ENCODE measurements at places on chromosomes 3 and 15. TPM values are rescaled to one million over a fixed set of nuclear protein-coding genes. Genes with fewer than 3 reads are reported as not detected.

DNA sequence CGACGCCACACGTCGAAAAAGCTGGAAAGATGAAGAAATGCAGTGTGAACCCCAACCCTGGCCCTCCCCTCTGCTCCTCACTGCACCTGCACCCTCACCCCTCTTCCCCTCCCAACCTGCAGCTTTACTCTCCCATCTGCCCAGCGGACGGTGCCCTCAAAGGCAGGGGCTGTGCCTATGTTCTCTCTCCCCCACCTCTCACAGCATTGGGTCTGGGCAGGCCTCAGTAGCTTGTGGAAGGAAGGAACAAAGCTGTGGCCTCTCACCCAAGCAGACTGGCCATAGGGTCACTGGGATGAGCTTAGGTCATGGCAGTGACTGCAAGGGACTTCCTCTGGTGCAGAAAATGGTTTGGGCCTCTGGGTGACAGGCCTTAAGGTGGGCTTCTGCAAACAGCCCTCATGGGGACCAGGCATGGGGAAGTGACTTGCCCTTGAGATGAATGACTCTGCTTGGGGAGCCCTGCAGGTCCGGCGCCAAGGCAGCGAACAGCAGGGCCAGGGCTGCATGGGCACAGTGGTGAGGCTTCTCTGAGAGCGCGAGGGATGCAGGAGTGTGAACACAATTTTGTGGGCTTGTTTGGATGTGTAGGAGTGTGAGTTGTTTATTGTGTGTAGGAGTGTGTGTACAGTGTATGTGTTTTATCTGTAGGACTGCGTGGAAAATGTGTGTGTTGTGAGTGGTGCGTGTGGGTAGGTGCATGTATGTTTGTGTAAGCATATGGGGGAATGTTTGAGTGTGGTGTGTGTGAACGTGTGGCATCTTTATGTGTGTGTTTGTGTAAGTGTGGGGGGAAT, 29.2 kb downstream of the SRPRB start:
- DNase-seq: no peak
- no peak overlapping the region for H3K27ac ChIP-seq

EBLN2 gene
- 4.0 TPM for total RNA-seq

ARIH1 gene
- total RNA-seq: 136 TPM

GRCh38 chr3:129575997-129576384, 30.5 kb downstream of the PLXND1 start:
- H3K27me3 ChIP-seq: no peaks in the 10 kb centered on the region
- H3K4me1 ChIP-seq: peaks cover 35% of the 10 kb centered on the region
- H3K4me3 ChIP-seq: no peak overlapping the region
- peaks cover 80% of the 10 kb centered on the region for H3K36me3 ChIP-seq
- H3K27ac ChIP-seq: peak overlapping the region; percentile 77

GRCh38 chr3:161423911-161424522, 52.7 kb upstream of the SPTSSB start:
- no peaks in the 10 kb centered on the region for H3K4me1 ChIP-seq
- no peak overlapping the region for H3K27ac ChIP-seq
- no peaks in the 10 kb centered on the region for H3K36me3 ChIP-seq
- DNase-seq: no peak
- H3K27me3 ChIP-seq: no peaks in the 10 kb centered on the region
- H3K4me3 ChIP-seq: no peak overlapping the region

ACAN gene
- 0.65 TPM for total RNA-seq

MME gene
- total RNA-seq: 9.1 TPM

LRRIQ4 gene
- 0.18 TPM for total RNA-seq

DNA sequence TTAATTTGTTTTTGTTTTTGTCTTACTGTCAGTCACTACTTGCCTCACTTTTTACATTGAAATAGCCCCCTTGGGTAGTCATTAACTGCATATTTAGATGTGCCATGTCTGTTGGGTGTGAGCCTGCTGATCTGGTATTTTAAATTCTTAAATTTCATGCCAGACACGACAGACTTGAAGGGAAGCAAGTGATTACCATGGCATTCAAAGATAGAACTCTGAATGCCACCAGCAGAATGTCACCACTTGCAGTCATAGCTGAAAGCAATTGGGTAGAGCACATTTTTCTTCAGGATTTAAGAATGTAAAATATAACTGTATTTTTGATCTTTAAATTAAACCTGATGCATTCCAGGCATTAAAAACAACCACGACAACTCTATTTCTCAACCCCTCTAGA, 396.5 kb upstream of the ATP10A start:
- H3K27ac ChIP-seq: no peak overlapping the region
- H3K27me3 ChIP-seq: no peaks in the 10 kb centered on the region
- DNase-seq: no peak
- no peak overlapping the region for H3K4me3 ChIP-seq

DNA sequence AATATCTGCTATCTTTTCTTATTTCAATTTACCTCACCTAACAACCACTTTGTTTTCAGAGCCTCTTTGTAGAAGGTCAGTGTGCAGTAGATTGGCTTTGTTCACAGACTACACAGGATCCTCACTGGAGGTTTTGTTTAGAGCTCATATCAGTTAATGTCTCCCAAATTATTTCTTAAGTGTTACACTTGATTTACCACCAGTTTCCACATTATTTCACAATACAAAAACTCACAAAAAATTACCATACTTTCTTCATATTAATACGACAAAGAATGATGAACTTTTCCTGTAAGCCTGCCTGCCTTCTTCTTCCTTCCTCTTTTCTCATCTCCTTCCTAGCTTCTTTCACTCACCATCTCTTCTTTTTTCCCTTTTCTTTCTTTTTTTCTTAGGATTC, 133.3 kb downstream of the ALCAM start:
- H3K4me1 ChIP-seq: peaks cover 26% of the 10 kb centered on the region
- peak overlapping the region; percentile 1 for H3K27ac ChIP-seq
- DNase-seq: no peak
- H3K4me3 ChIP-seq: no peak overlapping the region
- no peaks in the 10 kb centered on the region for H3K27me3 ChIP-seq

SLCO2A1 gene
- total RNA-seq: 169 TPM

GAP43 gene
- 0.29 TPM for total RNA-seq

PRRT3 gene
- 1.8 TPM for total RNA-seq

TM4SF1 gene
- total RNA-seq: 283 TPM

- H3K4me3 ChIP-seq: no peak overlapping the region
- DNase-seq: no peak
- no peaks in the 10 kb centered on the region for H3K4me1 ChIP-seq
- peak overlapping the region; percentile 15 for H3K27ac ChIP-seq
Measured at GRCh38 chr15:95277266-95277665, 1045.9 kb downstream of the MCTP2 start.

GRCh38 chr3:129061023-129061887, 676 bp downstream of the GP9 start:
- H3K27ac ChIP-seq: no peak overlapping the region
- H3K4me1 ChIP-seq: no peaks in the 10 kb centered on the region
- no peak overlapping the region for H3K4me3 ChIP-seq
- no peak for DNase-seq
- H3K36me3 ChIP-seq: no peaks in the 10 kb centered on the region

RGMA gene
- 4.6 TPM for total RNA-seq

- H3K27me3 ChIP-seq: peaks cover 15% of the 10 kb centered on the region
- H3K27ac ChIP-seq: no peak overlapping the region
- H3K4me3 ChIP-seq: no peak overlapping the region
- H3K36me3 ChIP-seq: no peaks in the 10 kb centered on the region
- no peak for DNase-seq
Measured at GRCh38 chr15:97177151-97177577, 783.3 kb upstream of the ARRDC4 start.

GRCh38 chr3:64242435-64242834, 17.2 kb upstream of the PRICKLE2 start:
- DNase-seq: peak; percentile 93
- H3K27me3 ChIP-seq: no peaks in the 10 kb centered on the region
- no peak overlapping the region for H3K27ac ChIP-seq
- no peaks in the 10 kb centered on the region for H3K36me3 ChIP-seq
- H3K4me3 ChIP-seq: no peak overlapping the region

DNA sequence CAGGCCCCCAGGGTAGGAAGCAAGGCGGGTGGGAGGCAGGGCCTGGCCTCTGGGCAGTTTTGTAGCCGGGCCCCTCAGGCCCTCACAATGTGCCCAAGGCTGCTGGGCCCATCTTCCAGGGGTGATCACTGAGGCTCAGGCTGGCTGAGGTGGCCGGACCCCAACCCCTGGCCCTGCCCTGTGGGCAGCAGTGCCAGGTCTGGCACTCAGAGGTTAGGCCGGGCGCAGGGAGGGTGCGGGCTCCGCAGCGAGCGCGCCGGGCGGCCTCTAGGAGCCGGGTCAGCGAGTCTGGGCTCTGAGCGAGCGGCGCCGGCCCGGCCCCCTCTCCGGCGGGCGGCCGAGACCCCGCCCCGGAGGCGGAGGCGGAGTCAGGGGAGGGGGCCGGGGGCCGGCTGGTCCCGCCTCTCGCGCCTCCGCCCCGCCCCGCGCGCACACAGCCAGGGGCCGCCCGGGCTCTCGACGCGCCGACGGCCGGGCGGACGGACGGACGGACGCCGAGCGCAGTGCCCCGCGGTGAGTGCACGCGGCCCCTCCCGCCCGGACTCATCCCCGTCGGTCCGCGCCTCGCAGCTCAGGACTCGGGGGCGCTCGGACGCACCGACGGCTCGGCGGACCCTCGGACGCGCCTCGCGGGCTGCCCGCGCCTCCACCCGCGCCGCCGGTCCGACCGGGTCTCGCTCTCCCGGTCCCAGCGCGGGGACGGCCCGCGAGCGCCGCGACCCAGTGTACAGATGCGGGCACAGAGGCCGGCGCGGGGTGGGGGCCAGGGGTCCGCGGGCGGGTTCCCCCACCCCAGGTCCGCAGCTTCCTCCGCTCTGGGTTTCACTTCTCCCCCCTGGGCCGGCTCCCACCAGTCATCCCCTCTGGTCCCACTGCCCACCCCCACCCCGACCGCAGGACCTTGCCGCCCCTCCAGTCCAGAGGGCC, at the start of gene FBLN2:
Gene FBLN2, plus strand, starts transcription at position 430 of the 927 bp plus-strand sequence. CDS start 21,231 bp downstream, outside the sequence.
- DNase-seq: peak; percentile 71
- peak within 1 kb of the TSS; percentile 13 for H3K4me3 ChIP-seq
- H3K4me1 ChIP-seq: no peaks in the 10 kb centered on the region
- H3K27ac ChIP-seq: peak within 1 kb of the TSS; percentile 18
- H3K27me3 ChIP-seq: no peaks in the 10 kb centered on the region
- H3K36me3 ChIP-seq: no peaks in the 10 kb centered on the region

GRCh38 chr3:171783626-171784025, 26.7 kb downstream of the PLD1 start:
- H3K4me3 ChIP-seq: no peak overlapping the region

PCSK6 gene
- 7.7 TPM for total RNA-seq

GRCh38 chr3:8438507-8439079, 63.0 kb upstream of the LMCD1 start:
- no peak for DNase-seq
- peaks cover 16% of the 10 kb centered on the region for H3K4me1 ChIP-seq
- H3K27ac ChIP-seq: no peak overlapping the region
- no peaks in the 10 kb centered on the region for H3K36me3 ChIP-seq
- H3K27me3 ChIP-seq: no peaks in the 10 kb centered on the region
- no peak overlapping the region for H3K4me3 ChIP-seq

DNA sequence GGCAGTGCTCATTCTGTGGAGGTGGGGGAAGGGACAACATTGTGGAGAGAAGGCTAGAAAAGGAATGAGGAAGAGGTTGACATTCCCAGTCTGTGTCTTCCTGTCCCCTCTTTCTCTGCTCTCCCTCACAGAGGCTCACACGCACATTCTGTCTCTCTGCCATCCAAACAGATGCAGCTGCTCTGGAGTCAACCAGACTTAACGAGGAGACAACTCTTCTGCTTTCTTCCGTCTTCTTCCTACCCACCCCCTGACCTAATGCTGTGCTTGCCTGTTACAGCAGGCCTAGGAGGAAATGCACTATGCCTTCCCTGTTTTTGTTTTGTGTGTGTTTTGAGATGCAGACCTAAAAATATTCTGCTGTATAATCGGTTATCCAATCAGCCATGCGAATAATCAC, 121.9 kb downstream of the CACNA1D start:
- no peak overlapping the region for H3K27ac ChIP-seq
- no peak overlapping the region for H3K4me3 ChIP-seq
- H3K36me3 ChIP-seq: no peaks in the 10 kb centered on the region
- no peak for DNase-seq
- no peaks in the 10 kb centered on the region for H3K4me1 ChIP-seq
- H3K27me3 ChIP-seq: no peaks in the 10 kb centered on the region

Data from left lung (tissue), 14 donors.